ENCODE measurements at places on chromosomes 6 and 20. TPM values are rescaled to one million over a fixed set of nuclear protein-coding genes. Genes with fewer than 3 reads are reported as not detected.
A peak's percentile ranks its signal among the peaks of the same experiment; 100 is the strongest.

DNA sequence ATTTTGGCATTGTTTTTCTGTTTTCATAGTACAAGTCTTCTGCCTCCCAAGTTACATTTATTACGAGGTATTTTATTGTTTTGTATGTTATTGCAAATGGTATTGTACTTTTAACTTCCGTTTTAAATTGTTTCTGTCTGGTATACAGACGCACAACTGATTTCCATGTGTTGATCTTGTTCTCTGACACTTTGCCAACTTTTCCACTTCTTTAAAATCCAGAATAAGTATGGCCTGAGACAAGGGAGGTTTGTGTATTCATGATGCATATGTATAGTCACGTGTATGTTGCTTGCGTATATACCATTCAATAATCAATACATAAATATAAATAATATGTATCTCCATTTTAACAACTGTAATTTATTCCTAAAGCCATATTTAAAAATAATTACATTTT lies 41.2 kb downstream of the THBS2 start:
- no peak for DNase-seq

GRCh38 chr6:143680141-143680540 lies 2.4 kb downstream of the PHACTR2 start:
- no peak for DNase-seq

GRCh38 chr6:39791850-39792539 lies at the start of gene DAAM2:
DAAM2 (plus strand) TSS chr6:39792376; CDS start chr6:39856303, 63,927 bp downstream.
- no peak for DNase-seq

DNA sequence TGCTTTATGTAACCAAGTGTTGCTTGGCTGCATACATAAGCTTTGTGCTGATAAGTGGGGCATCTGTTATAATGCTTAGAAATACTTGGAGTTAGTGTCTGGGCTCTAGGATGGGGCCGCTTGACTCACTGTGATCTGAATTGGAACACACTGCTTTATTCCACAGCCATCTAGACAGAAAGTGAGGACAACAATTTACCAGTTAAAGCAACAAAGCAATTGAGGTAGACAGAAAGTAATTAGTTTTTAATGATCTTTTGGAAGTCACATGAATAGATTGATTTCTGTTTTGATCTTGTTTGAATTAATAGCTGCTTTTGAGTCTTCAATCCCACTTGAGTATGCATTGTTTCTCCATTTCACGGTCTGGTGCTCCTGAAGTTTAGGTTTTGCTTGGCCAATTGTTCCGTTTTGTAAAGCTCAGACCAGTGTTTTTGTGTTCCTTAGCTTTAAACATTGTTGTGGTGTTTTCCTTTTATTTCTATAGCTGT lies 157.5 kb downstream of the TRMT11 start:
- DNase-seq = no peak

GRCh38 chr6:105713474-105714118 lies 310.7 kb upstream of the PREP start:
- DNase-seq = no peak

DNA sequence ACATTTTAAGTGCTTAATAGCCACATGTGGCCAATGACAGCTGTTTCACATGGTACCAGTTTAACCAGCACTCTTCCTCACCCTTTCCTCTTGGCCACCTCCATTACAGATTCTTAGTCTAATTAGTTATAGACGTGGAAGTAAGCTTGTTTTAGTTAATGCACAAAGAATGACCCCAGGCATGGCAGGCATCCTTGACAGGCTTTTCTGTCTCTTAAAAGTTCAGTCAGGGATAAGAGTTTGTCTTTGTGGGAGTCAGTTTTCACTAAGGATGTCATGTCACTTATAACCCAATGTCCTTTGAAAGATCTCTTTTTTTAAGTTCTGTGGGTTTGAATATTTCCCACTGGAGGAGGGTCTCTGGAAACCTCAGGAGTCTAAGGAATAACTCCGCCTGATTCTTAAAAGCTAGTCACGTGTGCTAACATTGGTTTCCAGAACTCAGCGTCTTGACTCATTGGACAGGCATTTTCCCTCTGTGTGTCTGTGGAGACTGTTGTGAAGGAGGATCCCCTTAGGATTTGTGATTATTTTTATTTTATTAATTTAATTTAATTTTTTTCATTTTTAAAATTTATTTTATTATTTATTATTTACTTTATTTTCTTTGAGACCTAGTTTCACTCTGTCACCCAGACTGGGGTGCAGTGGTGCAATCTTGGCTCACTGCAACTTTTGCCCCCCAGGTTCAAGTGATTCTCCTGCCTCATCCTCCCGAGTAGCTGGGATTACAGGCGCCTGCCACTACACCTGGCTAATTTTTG lies 171.4 kb downstream of the ZFAND3 start:
- peak; percentile 53 for DNase-seq

DNA sequence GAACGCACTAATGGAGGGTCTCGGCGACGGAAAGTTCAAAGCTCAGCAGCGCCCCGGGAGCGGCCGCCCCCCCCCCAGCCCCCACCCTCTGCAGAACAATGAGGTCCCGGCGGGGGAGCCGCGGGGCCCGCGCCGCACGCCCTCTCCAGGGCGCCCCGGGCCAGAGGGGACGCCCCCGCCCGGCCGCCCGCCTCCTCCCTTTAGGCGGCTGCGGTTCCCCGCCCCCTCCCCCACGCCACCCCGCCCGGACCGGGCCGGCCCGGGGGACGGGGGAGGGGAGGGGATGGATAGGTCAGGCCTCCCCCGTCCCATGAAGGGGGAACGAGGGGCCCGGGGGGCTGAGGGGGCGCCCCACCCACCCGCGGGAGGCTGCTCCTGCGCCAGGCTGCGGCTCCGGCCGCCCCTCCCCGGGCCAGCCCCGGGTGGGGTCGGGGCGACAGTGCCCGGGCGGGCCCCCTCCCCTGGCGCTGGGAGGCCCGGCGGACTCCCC lies 1.5 kb downstream of the NOL4L start:
- no peak for DNase-seq

DNA sequence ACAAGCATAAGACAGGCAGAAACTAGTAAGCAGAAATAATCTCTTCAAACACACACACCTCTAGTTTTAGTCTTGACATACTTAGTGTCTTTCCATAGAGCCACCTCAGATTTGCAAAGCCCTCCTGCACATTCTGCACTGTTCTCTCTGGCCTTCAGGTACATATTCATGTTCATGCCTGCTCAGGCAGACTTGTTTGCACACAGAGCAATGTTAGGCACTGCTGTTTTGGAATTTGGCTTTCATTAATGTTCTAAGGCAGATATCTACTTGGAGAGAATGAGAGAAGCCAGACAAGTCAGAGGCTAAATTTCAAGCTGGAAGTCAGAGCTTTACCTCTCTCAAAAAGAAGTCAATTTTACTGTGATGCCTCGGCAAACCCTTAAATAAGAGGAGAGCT lies 21.3 kb upstream of the DST start:
- no peak for DNase-seq

DNA sequence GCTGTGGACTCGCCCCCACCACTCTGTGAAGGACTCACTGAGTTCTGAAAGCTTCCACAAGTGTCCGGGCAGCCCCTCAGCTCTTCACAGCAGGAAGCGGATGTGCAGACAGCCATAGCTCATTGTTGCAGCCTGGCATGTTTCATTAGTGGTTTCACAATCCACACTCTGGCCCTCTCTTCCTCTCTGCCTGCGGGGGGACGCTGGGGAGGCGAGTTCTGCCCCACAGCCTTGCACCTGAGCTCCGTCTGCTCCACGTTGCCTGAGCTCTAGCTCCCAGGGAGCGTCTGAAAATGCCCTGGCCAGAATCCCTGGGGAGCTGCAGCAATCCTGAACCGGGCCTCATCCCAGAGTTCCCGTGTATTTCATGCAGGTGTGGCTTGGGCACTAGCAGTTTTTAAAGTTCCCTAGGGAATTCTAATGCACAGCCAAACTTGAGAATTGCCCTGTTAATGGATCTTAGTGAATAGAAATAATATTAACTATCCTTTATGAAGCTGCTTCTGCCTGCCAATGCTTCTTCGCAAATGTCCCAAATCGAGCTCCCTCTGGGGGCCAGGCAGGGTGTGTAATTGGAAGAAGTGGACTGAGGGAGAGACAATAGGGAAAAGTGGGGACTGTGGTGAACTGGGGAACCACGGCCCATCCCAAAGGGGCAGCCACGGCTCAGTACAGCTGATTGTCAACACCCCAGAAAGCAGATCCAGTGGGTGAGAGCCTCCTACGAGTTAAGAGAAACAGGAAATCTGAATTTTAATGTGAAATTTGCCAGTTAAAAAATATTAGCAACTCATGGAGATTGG lies 51.5 kb downstream of the CTCFL start:
- peak; percentile 66 for DNase-seq

- DNase-seq = no peak
Measured at GRCh38 chr6:44558832-44559251, 171.3 kb downstream of the CDC5L start.

GRCh38 chr6:25927178-25927577 lies 3.3 kb downstream of the SLC17A2 start:
- no peak for DNase-seq

- DNase-seq = no peak
Measured at GRCh38 chr6:54574671-54575070, 266.4 kb downstream of the TINAG start.

- no peak for DNase-seq
Measured at GRCh38 chr20:57678340-57678739, 31.5 kb downstream of the PMEPA1 start.

DNA sequence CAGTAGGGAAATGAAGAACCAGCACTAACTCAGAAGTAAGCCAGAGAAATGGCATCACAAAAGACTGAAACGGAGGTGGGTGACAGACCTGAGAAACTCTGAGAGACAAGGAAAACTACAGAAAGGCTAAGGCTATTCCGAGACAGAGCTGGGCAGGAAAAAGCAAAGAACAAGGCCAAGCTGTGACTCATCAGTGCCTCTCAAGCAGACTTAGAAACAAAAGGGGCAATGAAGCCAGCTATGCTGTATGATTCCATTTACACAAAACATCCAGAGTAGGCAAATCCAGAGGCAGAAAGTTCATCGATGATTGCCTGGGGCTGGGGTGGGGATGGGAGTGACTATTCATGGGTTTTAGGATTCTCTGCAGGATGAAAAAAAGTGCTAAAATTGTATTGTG lies 50.0 kb downstream of the SLC23A2 start:
- peak; percentile 84 for DNase-seq

DNA sequence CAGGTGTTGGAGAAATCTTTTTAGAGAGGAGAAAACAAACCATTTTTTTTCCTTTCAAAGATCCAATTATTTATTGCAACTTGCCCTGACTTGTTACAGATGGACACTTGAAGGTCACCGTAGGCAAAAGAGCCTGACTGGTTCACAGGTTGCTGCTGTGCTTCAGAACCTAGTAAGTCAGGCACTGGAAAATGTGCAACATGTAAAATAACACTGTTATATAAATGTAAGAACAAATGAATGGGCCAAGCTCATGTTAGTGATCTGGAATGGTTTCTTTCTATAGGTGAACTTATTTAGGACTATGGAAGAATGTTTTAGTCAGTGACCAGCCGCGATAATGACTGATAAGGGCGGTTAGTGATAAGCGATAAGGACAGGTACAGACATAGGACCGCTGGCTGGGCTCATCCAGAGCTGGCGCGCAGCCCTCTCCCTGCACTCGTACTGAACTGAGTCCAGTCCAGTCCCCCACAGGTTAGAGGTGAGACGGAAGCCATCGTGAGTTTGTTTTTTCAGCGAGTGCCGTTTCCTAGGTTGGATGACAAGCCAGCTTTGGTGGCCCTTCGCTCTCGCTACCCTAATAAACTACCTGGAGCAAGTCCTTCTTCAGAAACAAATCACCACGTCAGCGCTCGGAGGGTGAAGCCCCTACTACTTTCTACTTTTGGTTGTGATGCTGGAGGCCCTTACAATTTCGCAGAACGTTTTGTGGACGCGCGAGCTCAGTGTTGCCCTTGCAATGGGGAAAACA lies 94.4 kb upstream of the PRDM1 start:
- DNase-seq = peak; percentile 29

- DNase-seq = no peak
Measured at GRCh38 chr20:63091901-63092659, 85.3 kb upstream of the BHLHE23 start.

GRCh38 chr20:8082025-8082424 lies 50.0 kb upstream of the PLCB1 start:
- no peak for DNase-seq

DNA sequence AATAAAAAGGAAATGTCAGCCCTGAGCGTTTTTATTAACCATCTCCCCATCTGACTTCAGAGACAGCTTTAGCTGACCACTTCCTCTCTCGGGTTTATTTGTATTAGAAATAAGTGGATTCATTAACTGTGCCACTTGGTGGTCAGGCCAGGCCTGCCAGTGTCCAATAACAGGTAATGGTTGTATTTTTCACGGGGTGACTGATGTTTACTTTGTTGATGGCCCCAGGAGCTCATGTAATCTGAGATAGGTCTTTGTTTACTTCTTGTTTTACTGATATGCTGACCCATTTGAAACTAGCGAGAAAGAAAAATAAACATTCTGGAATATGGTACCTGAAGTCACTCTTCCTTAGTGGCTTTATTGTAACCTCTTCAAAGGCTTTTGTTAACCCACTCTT lies 504.3 kb upstream of the SLC35B3 start:
- DNase-seq = peak; percentile 22

- no peak for DNase-seq
Measured at GRCh38 chr6:43262780-43263313, 19.6 kb downstream of the TTBK1 start.

DNA sequence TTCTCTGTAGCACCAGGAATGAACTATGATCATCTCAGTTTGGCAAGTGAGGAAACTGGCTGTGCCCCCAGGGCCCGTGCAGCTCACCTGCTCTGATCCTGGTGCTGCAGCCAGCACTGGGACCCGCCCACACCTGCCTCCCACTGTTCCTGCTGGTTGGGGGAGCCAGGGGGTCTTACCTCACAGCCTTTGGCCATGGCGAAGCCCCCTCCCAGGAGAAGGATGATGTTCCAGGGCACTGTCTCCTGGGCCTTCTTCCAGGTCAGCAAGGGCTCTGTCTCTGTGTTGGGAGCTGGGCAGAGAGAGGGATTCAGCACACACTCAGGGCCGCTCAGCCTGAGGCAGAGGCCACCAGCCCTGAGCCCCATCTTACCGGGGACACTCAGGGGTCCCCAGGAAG lies 24.9 kb upstream of the OCSTAMP start:
- DNase-seq = no peak

KCNG1 gene
- 6.2 TPM for total RNA-seq

COL9A3 gene
- 1.9 TPM for total RNA-seq

SALL4 gene
- 0.02 TPM for total RNA-seq

APMAP gene
- total RNA-seq = 171 TPM

SIRPD gene
- not detected for total RNA-seq

NMBR gene
- total RNA-seq = not detected

ACTL10 gene
- not detected for total RNA-seq

TNXB gene
- total RNA-seq = 45.7 TPM

TMC2 gene
- total RNA-seq = not detected

TUBB2B gene
- total RNA-seq = 17.1 TPM

All from A172 (cell line).